ENCODE measurements at places on chromosomes 4 and X.

DNA sequence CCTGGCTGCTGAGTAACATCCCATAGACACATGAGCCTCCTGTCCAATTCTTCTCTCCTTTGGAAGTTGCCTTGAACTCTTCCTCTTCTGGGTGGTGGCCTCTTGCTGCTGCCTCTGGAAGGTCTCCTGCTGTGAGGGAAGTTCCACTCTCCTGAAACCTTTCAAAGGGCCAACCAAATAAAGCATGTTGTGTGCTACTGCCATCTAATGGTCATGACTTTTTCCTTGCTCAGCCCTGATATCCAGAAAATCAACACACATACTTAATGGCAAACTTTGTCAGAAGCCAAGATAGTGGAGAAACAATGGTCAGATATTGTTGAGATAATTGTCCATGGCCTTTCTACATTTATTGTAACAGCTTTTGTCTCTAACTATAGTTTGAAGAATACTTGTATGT lies 19.1 kb upstream of the ZXDA start:
- DNase-seq, result peak; percentile 8

GRCh38 chr4:169952236-169953002 lies 73.8 kb downstream of the MFAP3L start:
- no peak for DNase-seq

GRCh38 chr4:76155979-76156378 lies 7.8 kb upstream of the NUP54 start:
- no peak for DNase-seq

DNA sequence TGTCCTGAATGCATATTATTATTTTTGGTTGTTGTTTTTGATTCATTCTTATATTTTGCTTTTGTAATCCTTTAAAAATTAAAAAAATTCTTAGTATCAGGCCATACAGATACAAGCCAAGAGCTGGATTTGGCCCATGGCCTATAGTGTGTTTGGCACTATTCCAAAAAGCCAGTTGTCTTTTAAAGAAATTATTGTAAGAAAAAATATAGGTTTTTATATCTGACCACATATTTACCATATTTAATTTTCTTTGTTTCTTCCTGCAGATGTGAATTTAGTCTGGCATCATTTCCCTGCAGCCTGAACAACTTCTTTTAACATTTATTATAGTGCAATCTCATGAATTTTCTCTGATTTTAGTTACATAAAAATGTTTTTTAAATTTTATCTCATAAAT lies 652.8 kb upstream of the NR3C2 start:
- no peak for DNase-seq

GRCh38 chr4:153593161-153593560 lies 90.9 kb upstream of the TLR2 start:
- no peak for DNase-seq

DNA sequence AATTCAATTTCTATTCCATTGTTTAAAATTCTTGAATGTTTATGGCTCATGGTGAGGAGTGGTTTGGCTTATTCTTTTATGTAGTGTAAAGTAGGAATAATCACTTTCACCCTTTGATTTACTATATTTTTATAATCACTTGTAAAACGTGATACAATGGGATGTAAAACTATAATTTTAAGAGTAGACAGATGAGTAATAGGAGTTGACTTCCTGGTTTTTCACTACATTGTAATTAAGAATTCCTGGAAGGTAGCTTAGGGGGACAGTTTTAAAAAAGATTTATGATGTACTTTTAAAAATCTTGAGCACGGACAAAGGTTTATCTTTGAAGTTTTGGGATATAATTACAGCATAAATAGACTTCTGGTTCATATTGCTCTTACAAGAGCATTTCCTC lies 65.3 kb downstream of the PDGFC start:
- DNase-seq, result no peak
